ENCODE measurements at places on chromosomes 5 and 9.

- no peak for DNase-seq
Observed at GRCh38 chr5:178595150-178595549, 5.0 kb upstream of the COL23A1 start.

DNA sequence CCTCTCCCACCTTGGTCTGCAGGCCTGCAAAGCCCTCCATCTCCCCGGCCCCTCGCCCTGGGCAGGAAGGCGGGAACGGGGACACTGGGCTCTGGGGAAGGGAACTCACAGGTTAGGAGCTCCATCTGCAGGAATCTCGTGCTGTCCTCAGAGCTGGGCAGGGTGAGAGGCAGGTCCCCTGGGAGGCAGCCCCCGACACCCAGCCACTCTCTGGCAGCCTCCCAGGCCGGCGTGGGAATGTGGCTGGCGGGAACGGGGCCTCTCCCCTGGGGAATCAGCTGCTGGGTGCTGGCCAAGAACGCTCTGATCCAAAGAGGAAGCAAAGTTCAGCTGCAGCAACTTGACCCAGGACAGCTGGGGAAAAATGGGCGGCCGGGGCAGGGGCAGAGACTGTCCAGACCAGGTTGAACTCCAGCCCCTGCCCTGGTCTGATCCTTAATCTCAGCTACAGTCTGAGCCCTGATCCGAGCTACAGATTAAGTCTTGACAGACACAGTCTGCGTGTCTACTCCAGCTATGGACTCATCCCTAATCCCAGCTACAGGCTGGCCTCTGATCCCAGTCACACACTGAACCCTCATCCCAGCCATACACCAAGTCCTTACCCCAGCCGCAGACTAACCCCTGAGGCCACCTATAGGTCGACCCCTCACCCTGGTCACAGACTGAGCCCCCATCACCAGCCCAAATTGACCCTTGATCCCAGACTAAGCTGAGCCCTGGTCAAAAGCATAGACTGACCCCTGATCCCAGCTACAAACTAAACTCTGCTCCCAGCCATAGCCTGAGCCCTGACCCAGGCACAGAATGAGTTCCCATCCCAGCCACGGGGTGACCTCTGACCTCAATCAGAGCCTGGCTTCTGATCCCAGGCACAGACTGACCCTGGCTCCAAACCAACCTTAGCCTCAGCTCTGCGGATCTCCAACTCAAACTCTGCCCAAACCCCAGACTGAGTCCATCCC is 37.3 kb upstream of the EGFL7 start:
- peak; percentile 38 for DNase-seq

DNA sequence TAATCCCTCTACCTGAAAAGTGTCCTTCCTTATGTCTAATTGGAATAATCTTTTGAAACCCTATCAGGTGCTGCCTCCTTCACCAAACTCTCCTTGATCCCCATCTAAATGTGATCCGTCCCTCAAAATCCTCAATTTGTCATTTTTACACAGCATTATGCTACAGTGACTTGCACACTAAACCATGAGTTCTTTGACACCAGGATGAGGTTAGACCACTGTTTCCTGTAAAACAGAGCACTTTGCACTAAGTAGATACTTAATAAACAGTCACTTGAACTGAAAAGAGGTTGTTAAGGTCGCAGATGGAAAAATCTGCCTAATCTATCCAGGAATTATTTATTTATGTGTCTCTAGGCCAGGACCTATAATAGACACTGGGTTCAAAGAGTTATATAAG is 44.2 kb upstream of the TLX3 start:
- no peak for DNase-seq

DNA sequence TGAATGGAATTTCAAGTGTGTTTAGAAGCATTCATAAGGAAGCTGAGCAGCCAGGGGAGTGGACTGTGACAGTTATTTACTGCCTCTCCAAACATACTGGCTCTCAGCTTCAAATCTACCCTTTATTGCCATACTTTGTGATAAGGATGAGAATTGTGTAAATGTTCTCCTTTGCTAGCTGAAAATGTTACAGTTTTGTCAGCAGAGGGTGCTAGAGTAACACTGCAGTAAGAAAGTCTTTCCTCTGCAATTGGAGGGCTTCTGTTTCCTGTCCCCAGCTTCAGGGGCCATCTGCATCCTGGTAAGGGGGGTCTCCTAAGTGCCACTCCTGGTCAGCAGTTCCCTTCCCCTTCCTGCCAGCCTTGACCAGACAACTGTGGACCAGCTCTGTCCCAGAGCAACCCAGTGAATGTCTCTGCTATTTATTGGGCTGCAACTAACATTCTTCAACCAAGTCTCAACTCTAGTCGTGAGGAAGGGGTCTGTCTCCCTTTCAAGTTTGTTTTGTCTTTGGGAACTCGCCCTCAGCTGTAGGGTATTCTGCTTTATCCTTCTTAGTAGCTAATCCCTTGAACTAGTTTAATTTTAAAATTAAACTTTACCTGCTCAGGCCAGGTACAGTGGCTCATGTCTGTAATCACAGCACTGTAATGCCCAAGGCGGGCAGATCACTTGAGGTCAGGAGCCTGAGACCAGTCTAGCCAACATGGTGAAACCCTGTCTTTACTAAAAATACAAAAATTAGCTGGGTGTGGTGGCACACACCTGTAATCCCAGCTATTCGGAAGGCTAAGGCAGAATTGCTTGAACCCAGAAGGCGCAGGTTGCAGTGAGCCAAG is 45.3 kb downstream of the RAPGEF6 start:
- peak; percentile 23 for DNase-seq

- peak; percentile 41 for DNase-seq
Observed at GRCh38 chr9:73200694-73201452, 49.2 kb downstream of the ANXA1 start.

DNA sequence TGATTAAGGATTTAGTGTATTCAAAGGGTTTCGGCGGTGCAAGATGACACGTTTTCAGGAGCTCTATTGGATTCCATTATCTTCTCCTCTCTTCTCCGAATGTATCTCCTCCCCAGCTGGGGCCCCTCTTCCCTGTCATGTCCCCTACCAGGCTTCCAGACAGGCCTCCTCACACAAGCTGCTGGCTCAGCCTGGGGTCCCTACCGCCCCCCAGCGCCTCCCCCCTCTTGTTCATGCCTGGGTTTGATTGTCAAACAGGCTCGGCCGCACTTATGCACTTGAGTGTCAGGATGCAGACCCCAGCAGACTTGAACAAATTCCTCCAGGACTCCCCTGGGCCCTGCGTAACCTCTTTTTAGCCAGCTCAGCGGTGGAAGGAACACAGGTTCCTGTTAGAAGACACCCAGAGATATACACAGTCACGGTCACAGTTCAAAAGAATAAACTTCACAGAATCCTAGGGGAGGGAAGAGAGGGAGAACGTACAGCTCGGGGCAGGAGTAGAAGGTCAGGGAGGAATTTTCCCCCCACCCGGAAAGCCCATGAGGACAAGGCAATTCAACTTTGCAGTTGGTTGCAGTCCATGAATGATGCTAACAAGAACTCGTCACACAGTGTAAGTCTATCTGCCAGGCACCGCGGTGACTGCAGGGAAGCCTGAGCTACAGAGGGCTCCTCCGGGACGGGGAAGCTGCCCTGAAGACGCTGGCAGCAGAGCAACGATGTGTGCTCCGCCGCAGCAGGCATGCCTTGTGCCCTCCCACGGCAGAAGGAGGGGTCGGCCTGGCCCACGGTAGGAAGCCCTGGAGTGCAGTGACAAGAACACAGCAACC is 560.0 kb downstream of the BNC2 start:
- DNase-seq: no peak

DNA sequence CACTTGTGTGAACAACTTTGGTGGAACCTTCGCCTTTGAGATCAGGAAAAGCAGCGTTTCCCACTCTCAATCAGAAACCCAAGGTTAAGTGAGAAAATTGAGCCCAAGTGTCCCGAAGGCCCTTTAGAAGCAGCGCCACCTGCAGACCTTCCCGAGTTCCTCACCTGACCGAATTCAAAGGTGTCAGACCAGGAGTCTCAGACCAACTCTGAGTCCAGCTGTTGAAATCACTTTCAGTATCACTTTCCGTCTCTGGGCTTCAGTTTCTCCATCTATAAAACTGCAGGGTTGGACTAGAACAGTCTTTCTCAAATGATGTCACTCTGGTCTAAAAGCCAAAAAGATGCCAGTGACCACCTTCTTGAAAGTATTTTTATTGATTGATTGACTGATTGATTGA is 31.7 kb upstream of the GRHPR start:
- DNase-seq: no peak

- DNase-seq: no peak
Observed at GRCh38 chr9:135827301-135827700, 80.0 kb downstream of the CAMSAP1 start.

DNA sequence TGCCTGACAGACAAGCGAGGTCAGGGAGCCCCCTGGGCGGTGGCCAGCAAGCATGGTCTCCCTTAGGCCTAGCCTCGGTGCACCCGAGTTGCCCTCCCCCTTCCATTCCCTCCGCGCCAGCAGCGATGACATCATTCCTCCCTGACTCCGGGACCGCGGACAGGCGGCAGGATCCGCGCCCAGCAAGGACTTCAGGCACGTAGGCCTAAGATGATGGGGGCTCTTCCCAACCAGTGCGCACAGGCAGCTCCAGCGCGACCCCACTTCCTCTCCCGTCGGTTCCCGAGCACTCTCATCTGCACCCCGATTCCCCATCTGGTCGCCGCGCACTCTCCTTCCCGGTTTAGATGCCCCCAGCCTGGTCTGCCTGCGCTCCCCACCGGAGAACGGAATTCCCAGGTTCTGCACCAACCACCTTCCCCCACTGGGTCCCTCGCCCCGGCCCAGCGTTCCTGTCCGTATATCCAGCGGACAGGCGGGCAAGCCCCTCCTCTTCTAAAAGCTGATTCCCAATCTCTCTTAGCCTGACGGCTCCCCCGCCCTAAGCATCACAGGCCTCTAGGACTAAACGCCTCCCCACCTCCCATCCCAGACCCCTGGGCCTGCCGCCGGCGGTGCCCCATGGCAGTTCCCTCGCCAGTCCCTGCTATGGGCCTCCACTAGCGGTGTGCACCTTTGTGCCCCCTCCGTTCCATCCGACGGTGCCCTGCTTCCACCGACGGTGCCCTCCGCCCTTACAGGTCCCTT is 931 bp downstream of the FAM219A start:
- peak; percentile 52 for DNase-seq

- no peak for DNase-seq
Observed at GRCh38 chr5:72130351-72130761, 23.1 kb downstream of the MAP1B start.

GRCh38 chr9:23826120-23826629 is at the start of gene ELAVL2:
ELAVL2 (minus strand) TSS chr9:23826240; CDS start chr9:23762234, 64,006 bp downstream.
- DNase-seq: no peak

- DNase-seq: no peak
Observed at GRCh38 chr5:69103521-69103920, 9.7 kb downstream of the SLC30A5 start.

- no peak for DNase-seq
Observed at GRCh38 chr9:87026204-87026603, 78.9 kb upstream of the GAS1 start.

DNA sequence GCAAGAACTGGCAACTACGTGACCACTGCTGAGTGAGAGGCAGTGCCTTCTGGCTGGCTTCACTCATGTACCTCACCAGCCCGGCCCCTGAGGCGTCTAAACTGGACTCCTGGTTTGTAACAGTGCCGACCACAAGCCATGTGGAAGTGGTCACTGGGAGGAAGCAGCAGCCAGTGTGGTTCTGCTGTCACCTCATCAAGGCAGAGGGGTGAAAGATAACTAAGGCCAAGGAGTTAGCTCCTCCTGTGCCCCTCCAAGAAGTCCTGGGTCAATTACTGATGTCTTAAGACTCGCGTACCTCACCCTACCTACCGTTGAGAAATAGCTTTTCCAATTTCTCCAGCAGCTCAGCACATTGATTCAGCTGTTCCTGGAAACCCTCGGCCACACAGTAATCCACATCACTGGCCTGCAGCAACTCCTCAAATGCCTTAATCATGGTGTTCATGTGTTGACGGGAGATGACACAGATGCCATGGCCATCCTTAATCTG is 142.9 kb downstream of the CDK5RAP2 start:
- DNase-seq: no peak
